ENCODE measurements at places on chromosomes 5 and 9.

DNA sequence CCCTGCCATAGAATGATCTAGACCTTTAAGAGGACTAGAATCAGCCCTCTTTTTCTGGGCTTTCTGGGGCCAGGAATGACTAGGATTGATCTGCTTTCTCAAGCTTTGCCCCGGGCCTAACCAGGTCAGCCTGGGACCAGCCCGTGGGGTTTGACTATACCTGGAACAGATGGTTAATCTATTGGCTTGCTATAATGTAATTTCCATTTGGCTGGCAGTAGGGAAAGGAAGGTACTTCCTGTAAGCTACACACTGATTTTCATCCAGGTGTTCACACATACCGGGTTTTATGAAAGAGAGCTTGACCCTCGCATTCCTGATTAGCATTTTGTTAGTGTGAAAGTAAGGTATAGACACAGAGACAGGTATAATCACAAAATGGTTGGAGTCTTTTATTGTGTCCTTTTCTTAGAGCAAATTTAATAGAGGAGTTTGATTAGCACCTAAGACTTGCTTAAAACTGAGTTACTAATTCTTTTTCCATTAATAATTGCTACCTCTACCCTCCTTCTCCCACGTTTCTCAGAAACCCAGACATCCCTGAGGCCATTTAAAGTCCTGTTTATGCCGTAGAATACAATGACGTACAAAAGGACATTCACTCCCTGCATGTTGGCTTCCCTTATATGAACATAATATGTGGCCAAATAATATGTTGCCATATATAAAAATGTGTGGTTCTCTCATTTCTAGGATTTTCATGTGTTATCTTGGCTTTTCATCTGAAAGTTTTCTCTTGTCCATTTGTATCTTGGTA lies 17.3 kb downstream of the LNPEP start:
- DNase-seq = no peak

- no peak for DNase-seq
Observed at GRCh38 chr9:114521846-114522245, 16.6 kb upstream of the WHRN start.

- DNase-seq = no peak
Observed at GRCh38 chr9:6055666-6056065, 40.2 kb upstream of the RANBP6 start.

DNA sequence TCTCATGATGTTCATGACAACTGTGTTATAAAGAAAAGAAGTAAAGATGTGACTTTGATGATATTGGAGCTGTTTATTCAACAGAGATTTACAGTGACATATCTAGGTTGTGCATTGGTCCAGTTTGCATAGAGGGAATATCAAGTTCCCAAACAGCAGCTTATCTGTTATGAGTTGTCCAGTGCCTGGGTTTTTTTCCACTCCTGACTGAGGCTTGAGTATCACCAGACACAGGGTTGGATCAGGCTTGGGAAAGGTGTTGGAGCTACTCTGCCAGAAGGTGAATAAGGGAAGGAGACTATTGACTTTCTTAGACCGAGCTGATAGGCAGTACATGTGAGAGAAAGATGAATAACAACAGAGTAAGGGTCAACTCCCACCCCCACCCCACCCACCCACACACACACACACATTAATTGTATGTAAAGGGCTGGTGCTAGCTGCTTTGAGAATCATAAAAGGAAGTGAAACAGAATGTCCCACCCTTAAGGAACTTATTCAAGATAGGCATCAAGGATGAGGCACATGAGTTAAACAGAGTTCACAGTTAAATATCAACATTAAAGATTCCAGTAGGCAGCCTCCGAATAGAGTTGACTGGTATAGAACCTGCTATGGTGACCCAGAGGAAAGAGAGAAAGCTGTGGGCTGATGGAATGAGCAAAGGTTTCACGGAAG lies 33.0 kb upstream of the RASGRF2 start:
- DNase-seq = no peak

DNA sequence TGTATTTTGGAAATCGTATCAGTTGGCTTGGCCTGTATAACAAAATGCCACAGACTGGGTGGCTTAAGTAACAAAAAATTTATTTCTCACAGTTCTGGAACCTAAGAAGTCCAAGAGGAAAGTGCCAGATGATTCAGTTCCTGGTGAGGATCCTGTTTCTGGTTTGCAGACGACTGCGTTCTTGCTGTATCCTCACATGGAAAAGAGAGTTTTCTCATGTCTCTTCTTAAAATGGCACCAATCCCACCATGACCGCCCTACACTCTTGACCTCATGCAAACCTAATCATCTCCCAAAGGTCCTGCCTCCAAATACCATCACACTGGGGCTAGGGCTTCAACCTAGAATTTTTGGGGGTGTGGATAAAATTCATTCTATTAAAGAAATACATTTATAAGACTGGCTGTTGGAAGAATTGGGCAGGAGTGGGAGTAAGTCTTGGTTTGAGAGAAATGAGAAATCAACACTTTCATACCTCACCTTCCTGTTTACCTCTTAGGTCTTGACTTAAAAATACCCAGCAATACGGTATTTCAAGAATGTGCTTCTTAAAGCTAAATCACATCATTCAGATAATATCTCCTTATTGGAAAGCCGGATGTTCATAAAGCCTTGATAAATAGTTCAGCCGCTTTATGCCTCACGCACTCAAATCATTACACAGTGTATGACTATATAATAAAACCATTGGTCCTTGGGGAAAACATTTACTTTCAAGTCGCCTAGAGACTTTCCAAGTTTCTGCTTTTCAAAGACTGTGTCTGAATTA lies 28.7 kb downstream of the PTTG1 start:
- no peak for DNase-seq

DNA sequence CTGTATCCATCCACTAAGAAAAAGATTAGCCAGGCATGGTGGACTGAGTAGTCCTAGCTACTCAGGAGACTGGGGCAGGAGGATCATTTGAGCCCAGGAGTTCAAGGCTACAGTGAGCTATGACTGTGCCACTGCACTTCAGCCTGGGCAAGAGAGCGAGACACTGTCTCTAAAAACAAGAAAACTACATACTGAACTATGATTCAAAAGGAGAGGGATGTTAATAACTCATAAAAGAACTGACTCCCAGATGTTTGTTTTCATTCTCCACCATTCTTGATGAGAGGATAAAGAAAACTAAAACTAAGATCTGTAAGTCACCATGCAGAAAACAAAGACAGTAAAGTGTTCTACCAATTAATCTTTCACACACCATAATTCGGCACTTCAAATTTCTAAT lies 53.5 kb downstream of the AUH start:
- peak; percentile 36 for DNase-seq

- no peak for DNase-seq
Observed at GRCh38 chr5:163594951-163595350, 89.5 kb downstream of the MAT2B start.

DNA sequence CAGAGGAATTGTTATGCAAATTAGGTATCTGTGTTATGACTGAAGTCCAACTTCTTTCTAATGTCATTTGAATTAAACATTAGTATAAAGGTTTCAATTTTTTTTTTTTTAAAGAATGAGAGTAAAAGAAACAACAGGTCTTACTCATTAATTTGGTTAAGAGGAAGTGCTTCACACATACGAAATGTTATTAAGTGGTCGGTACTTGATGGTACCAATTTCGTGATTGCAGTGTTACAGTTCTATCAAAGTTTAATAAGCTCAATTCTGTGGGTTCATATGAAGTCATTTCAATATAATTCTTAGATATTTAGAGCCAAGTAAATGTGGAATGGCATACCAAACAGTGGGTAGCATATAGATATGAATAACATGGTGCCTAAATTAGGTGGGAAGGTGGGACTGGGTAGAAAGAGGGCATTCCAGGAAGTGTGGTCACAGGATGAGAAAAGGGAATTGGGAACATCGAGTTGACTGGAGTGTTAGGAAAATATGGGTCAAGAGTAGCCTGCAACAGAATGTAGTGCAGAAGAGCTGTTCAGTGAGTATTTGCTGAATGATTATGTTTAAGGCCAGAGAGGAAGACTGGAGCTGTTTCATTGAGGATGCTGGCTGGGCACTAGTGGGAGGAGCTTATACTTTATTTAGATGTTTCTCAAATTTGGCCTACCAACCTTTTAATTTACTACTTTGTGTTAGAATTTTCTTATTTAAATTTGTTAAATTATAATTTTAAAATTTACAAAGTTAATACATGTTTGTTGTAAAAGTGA lies 34.1 kb upstream of the DHFR start:
- DNase-seq = no peak
